ENCODE measurements at places on chromosomes 4 and X.

GRCh38 chr4:115780268-115780667 lies 666.8 kb upstream of the NDST4 start:
- no peak for DNase-seq

DNA sequence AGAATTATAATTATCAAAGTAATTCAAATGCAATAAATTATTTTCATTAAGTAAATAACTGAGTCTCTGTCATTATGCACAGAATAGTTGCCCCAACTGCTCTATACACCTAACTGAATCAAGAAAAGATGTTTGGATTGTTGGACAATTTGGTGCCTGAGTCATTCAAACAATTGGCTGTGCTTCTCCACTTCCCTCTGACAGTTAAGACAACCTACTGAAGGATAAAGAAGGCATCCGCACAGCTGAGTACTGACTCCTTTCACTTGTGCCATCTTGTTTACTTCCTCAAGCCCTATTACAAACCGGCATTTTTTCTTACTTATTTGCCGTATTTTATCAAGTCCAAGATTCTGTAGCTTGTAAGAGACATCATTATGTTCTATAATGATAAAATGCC lies 110.6 kb upstream of the C1QTNF7 start:
- no peak for DNase-seq

DNA sequence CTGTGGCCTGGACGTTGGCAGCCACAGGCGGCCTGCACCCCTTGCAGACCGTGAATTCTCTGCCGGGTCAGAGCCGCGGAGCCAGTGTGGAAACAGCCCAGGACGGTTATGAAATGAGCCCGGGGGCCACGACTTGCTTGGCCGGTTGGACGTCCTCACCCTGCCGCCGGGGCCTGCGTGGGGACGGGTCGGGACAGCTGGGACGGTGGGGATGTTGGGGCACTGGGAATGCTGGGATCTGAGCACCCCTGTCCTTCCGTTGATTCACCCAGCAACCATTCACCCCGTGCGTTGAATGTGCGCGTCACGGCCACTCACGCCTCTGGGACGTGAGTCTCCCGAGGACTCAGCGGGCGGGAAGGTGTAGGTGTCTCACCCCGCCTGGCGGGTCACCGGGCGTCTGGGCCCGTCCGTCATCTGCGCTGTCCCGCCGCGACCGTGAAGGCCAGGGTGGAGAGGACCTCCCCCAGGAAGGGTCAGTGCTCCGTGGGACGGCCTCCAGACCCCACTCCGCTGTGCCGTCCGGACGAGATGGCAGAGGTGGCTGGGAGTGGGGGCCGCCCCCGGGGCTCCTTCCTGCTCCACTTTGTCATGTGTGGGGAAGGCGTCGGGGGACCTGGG lies 4.5 kb upstream of the PLCXD1 start:
- no peak for DNase-seq

DNA sequence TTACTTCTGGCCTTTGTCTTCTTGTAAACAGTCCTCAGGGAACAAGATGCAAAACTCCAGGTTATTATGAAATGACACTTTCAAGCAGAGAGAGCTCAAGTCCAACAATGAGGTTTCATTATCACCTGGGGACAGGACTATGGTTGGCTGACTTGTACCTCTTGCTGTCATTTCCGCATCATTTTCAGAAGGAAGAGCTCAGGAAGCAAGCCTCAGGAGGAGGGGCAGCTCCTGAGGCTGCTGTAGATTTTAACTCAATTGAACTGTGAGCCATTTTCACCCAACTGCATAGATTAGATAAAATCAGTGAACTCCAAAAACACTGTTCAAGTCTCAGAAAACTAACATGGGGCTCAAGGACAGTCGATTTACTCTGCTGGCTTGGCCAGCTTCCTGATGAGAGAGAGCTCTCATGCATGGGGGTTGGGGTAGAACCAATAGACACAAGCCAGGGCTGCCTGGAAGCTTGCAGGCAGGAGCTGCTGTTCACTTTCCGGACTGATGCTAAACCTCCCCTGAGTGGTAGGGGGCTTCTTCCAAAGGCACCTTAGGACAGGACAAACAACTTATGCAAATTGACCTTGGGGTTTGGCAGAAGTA lies 23.6 kb downstream of the TMEM255A start:
- DNase-seq, result no peak

DNA sequence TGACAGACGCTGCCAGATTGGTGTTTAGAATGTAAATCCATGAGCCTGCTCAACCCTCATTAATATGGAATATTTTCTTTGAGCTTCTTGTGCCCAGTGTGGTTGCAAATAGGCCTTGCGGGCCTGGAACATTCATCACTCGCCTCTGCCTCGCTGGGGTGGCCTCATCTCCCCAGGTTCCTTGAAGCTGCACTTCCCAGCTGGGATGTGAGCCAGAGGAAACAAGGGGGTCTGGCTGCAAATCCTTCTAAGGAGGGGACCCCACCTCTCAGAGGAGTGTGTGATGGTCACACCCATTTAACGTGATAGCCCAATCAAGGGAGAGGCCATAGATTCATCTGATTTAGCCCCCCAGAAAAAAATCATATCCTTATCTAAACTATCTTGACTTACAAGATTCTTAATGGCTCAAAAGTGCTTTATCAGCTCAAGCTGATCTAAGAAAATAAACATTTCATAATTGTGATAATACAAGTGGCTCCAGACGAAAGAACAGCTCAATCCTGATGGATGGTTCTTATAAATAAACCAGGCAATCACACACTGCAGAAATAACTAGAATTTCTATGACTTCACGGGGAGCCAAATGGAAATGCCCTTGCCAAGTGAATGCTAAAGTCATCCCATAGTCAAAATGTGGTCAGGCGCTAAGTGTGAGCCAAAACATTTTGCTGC lies 189.9 kb downstream of the PTTG2 start:
- no peak for DNase-seq

- DNase-seq, result no peak
Measured at GRCh38 chrX:150018931-150019361, 80.7 kb upstream of the EOLA2 start.

GRCh38 chr4:168631241-168632162 lies 134.7 kb downstream of the PALLD start:
- DNase-seq, result no peak

- no peak for DNase-seq
Measured at GRCh38 chr4:110268352-110268751, 69.9 kb upstream of the ELOVL6 start.

GRCh38 chr4:78971326-78971725 lies 32.1 kb upstream of the PAQR3 start:
- no peak for DNase-seq

DNA sequence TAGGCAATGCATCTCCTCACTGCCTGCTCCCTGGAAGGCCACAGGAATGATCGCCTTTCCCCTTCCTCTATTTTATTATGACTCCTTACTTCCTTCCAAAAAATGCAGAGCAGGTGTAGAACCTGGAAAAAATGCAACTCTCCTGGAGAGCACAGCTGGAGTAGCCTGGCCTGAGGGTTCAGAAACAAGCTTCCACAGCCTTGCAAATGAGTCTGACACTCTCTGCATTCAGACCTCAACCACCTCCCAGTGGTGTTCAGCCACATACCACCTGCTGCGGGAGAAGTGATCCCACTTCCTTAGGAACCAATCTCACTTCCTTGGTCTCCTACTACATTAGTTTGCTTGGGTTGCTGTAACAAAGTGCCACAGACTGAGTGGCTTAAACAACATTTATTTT lies 368.1 kb upstream of the NOCT start:
- no peak for DNase-seq

- no peak for DNase-seq
Measured at GRCh38 chr4:60605646-60606354, 594.3 kb upstream of the ADGRL3 start.

GRCh38 chr4:112358952-112359749 lies 62.0 kb downstream of the ALPK1 start:
- DNase-seq, result no peak

- DNase-seq, result no peak
Measured at GRCh38 chrX:42803320-42803719, 25.4 kb upstream of the PPP1R2C start.

DNA sequence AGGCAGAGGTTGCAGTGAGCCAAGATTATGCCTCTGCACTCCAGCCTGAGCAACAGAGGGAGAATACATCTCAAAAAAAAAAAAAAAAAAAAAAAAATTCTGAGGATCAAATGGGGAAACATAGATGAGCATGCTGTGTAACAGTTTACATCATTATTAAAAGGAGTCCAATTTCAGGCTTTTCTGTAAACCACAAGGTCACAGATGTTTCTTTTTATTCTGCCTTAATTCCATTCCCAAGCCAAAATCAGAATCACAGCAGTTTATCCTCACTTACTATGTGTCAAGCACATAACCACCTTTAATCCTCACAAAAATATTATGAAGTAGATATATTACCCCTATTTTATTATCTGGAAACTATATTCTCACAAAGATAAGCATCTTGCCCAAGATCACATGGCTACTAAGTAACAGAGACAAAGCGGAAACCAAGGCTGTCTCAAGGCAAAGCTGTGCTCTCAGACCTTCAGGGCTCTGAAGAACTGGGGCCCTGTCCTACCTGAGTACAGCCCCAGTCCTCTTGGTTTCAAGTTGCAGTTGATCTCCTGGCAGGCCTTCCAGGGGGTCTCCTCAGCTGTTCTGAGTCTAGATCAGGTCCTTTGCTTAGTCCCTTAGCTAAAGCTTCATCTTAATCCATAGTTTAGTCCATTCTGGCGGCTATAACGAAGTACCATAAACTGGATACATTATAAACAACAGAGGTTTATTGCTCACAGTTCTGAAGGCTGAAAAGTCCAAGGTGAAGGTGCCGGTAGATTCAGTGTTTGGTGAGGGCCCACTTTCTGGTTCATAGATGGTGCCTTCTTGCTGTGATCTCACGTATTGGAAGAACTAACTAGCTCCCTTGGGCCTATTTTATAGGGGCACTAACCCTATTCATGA lies 141.3 kb downstream of the PALLD start:
- no peak for DNase-seq

DNA sequence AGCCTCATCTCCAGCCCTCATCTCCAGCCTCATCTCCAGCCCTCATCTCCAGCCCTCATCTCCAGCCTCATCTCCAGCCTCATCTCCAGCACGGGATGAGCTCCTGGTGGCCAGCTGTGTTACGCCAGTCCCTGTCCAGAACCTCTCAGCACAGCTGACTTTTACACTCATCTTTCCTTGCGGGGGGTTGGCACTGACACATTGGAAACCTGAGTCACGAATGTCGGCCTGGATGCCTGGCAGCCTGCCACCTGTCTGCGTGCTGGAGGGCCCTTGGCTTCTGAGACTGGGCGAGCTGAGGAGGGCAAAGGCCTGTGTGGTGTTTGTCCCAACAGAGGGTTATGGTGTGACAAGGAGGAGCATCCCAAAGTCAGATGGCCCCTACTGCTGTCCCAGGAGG lies 66.1 kb upstream of the HGFAC start:
- no peak for DNase-seq

DNA sequence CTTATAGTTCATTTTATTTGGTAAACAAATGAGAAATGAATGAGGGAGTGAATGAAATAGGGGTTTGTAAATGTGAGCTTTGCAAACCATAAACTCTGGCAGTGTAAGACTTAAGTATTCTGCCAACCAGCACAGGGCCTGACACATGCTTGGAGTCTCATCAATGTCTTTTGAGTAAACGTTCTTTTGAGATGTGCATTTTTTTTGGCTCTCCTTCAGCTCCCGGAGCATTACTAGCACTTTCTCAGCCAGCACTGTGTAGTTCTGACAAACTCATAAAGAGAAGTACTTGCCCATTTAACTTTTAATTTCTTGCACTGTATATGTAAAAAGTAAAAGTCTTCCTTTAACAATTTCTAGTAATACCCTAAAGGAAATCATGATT lies 245.3 kb downstream of the HS3ST1 start:
- no peak for DNase-seq

DNA sequence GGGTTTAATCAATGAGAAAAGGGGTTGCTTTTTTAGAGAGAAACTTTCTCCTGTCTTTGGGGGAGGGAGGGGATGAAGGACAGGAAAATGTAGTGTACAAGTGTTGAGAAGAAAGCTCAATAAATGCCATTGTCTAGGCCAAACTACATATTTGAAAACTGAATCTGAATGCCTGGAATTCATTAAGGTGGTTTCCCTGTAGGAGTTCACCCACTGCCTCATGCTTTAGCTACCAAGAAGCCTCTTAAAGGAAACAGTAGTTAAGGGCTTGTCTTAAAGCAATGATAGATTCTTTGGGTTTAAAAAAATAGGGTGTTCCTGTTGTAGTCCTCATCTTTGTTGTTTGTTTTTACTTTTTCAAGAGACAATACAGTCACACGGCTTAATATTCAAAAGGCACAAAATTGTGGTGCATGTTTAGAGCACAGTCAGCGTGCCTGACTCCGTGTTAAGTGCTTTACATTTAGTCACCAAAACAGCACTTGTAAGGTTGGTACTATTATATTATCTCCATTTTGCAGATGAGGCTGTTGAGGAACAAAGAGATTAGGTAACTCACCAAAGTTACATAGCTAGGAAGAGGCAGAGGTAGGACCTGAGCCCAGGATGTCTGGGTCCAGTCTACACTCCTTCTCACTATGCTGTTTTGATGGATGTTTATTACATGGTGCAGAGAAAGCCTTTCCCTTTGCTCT lies 46.0 kb downstream of the FNIP2 start:
- no peak for DNase-seq

GRCh38 chr4:127995776-127996175 lies 30.6 kb downstream of the ABHD18 start:
- no peak for DNase-seq

DNA sequence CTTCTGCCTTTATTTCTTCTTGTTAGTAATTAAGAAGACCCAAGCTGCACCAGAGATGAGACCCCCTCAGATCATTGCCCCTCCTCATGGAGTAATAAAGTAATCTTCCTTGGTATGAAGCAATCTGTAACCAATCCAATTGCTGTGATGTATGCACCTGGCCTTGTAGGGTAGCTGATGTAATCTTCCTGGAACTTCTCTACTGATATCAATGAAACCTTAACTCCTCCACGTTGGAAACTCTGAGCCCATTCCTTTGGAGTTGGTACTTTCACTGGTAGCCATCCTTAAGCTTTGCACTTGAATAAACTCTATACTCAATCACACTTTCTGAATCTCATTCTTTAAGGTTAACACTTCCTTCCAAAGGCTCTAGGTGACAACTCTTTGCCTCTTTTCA lies 31.6 kb upstream of the NSG1 start:
- no peak for DNase-seq

GRCh38 chrX:50154429-50154828 lies 46.4 kb downstream of the AKAP4 start:
- DNase-seq, result no peak

DNA sequence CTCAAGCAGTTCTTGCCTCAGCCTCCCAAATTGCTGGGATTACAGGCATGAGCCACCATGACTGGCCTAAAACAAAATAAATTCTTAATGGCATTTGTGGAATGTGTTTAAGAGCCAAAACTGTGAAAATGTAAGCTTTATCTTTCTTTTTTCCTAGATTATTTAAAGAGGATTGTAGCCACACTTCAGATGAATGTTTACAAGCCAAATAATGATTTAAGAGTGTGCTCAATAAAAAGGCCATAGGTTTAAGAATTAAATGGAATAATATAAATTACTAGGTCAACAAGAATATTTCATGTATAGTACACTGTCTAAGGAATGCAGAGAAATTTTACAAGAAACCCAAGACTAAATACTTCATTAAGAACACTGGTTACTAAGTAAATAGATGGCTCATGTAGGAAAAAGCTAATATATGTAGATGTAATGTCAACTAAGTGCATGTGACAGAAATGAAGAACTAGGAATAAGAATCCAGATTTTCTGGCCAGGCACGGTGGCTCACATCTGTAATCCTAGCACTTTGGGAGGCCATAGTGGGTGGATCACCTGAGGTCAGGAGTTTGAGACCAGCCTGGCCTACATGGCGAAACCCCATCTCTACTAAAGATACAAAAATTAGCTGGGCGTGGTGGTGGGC lies 21.3 kb upstream of the UGDH start:
- no peak for DNase-seq

GRCh38 chr4:124135409-124135813 lies 577.1 kb downstream of the ANKRD50 start:
- no peak for DNase-seq

All from occipital lobe (tissue), 3 donors.